ENCODE measurements at places on chromosomes 2 and 18.

DNA sequence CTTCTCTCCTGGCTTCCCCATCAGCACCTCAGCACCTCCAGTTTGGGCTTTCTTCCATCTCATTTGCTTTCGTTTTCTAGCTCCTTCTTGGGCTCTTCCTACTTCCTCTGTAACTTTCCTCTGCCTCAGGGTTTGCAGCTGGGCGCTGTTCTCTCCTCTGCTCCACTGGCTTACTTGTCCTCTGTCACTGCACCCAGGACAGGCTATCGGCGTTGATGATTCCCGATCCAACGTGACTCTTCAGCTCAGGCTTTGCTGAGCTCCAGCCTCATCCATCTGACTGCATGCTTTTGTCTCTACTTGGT is 362.4 kb downstream of the CYRIA start:
- DNase-seq = no peak

DNA sequence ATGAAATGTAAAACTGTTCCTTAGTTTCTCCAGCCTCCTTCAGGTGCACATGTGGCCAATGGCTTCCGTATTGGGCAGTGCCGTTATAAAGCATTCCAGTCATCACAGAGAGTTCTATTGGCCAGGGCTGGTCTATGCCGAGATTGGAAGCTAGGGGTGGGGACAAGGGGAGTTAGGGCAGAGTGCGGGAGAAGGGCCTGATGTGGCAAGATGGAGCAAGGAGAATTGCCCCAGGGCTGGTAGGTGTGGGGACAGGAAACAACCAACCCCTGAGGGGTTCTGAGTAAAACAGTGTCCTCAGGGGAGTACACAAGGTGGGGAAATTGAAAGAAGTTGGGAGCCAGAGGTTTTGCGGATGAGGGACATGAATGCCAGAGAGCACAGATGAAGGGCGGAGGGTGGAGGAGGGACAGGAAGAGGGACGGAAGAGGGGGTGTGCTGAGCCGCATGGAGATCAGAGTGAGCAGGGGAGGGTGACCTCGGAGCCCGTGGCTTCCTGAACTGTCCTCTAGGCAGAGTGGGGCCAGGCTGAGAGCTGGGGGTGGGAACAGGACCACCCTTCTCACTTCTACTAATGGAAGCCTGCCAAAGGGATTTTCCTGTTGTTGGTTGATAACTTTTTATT is 9.1 kb upstream of the ATP6V1C2 start:
- no peak for DNase-seq

- no peak for DNase-seq
These were observed 56.7 kb upstream of the FHL2 start for GRCh38 chr2:105455488-105456003.

DNA sequence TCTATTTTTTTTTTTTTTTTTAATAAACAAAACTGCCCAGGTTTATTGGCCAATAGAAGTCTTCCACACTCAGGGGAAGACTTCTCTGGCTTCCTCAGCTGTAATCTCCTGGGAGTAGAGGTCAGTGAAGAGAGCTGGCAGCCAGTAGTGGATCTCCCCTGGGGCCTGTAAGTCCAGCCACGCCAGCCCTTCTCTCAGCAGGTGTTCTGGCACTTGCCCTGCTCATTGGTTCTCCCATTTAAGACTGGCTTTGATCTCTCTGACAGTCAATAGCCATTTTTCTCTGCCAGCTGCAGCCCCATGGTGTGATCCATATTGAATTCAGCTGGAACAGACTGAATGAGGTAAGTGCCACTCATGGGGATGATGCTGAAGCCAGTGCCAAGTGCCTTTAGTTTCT is 170.6 kb upstream of the SPHKAP start:
- no peak for DNase-seq

DNA sequence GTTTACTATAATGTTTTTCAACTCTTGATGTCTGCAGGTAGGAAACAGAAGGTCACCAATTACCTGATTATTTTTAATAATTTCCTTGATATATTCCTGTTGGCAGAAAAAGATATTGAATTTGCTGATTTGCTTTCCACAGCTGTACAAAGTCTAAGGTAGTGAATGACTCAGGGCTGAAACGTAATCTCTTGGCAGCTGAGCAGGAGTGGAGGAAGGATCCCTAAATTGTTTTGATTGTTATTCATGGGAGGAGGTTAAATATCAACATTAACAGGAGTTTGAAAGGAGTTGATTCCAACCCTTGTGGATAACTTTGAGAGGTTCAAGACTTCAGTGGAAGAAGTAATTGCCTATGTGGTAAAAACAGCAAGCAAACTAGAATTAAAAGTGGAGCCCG is 345.2 kb upstream of the SLC8A1 start:
- DNase-seq = no peak

- no peak for DNase-seq
These were observed 4.0 kb downstream of the YES1 start for GRCh38 chr18:808086-808485.

DNA sequence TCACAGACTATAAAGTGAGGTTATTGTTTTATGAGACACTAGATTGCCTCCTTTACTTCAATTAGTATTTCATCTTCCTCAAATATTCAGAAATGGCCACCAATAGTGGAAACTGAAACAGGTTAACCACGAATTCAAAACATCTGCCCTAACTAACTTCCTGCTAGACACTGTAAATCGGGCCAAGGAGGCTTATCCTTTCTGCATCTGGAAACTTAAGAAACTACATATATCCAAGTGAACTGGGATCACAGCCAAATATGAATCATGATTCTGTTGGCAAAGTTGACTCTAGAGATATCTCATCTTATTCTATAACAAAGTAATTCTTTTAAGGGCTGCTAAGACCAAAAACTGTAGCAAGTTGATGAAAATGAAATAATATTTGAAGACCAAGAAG is 136.6 kb upstream of the ZC3H15 start:
- no peak for DNase-seq

DNA sequence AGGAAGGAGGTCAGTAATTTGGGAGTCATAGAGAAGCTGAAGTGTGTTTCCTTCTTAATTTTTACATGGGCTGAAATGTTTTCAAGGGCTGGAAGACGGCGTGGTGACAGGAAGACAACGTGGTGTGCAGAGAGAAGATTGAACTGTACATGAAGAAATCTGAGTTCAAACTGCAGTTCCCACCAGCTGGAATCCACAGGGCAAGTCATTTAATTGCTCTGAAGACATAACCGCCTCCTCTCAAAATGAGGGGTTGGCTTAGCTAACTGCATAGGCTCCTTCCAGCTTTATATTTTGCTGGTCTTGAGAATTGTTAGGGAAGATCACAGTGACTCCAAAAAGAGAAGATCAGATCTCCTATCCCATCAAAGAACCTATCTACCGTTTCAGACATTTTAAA is 103.9 kb downstream of the SLC8A1 start:
- DNase-seq = no peak

GRCh38 chr2:64025741-64026140 is 6.5 kb upstream of the VPS54 start:
- DNase-seq = no peak

GRCh38 chr2:36255863-36256262 is 99.7 kb upstream of the CRIM1 start:
- DNase-seq = no peak

GRCh38 chr2:73202156-73203054 is at the start of gene NOTO:
Gene NOTO (plus strand): TSS chr2:73202574. CDS start chr2:73202667, 93 bp downstream.
- peak; percentile 43 for DNase-seq

DNA sequence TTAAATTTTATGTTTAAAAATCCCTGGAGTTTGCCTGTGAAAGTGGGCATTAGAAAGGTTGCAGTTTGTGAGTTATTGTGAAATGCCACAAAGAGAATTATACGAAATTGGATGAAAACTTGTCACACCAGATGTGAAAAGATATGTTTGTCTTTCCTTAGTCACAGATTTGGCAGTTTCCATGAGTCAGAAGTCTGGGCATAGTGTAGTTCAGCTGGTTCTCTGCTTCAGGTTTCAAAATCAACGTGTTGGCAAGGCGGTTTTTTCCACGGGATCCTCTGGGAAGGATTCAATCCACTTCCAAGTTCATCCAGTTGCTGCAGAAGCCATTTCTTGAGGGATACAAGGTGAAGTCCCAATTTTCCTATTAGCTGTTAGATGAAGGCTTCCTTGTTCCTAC is 658.0 kb upstream of the CDH2 start:
- DNase-seq = no peak

GRCh38 chr2:225487878-225488416 is 88.4 kb downstream of the NYAP2 start:
- DNase-seq = no peak

- DNase-seq = no peak
These were observed 160.6 kb upstream of the SMAD7 start for GRCh38 chr18:49111191-49111988.

DNA sequence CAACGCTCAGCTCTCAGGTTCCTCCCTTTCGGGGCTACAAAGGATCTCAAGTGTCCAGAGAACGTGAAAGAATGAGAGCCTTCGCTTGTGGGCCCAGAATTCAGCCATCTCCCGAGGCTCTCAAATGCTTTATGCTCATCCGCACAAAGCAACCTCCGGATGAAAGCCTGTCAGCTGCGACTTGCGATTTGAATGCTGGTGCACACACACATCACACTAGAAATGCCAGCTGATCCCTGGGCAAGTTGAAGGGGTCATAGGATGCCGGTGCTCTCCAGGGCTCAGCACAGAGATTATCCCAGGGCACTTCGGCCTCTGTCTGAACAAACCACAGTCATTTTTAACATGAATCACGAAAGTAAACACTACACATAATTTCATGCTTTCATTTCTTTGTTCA is 141.8 kb upstream of the MYT1L start:
- DNase-seq = no peak

Measured in ovary (tissue), 10 donors.